ENCODE measurements at places on chromosomes 16 and 17. TPM values are rescaled to one million over a fixed set of nuclear protein-coding genes. Genes with fewer than 3 reads are reported as not detected.

RGS11 gene
- total RNA-seq, result 16.8 TPM

GDPD3 gene
- total RNA-seq, result 6.0 TPM

HS3ST6 gene
- not detected for total RNA-seq

CD300LG gene
- total RNA-seq, result 3.2 TPM

ZNF597 gene
- total RNA-seq, result 2.3 TPM

SLC47A2 gene
- total RNA-seq, result not detected

ABCC1 gene
- 89.2 TPM for total RNA-seq

TBC1D3 gene
- not detected for total RNA-seq

UBTF gene
- total RNA-seq, result 48.2 TPM

ABCA10 gene
- 3.2 TPM for total RNA-seq

PRSS8 gene
- total RNA-seq, result not detected

GP1BA gene
- not detected for total RNA-seq

CRHR1 gene
- not detected for total RNA-seq

NUBP2 gene
- 68.5 TPM for total RNA-seq

SLC16A6 gene
- total RNA-seq, result 0.41 TPM

PPY gene
- total RNA-seq, result not detected

UMOD gene
- not detected for total RNA-seq

NPIPB2 gene
- total RNA-seq, result 9.9 TPM

DNAH9 gene
- total RNA-seq, result not detected

TP53 gene
- 16.8 TPM for total RNA-seq

METTL9 gene
- 98.6 TPM for total RNA-seq

MAP2K6 gene
- 1.5 TPM for total RNA-seq

OTOP2 gene
- not detected for total RNA-seq

ST6GALNAC1 gene
- total RNA-seq, result 1.2 TPM

SULT1A4 gene
- total RNA-seq, result not detected

NME3 gene
- total RNA-seq, result 165 TPM

UBE2Z gene
- 63.2 TPM for total RNA-seq

FOXN1 gene
- total RNA-seq, result not detected

ABCA3 gene
- 25.2 TPM for total RNA-seq

ENPP7 gene
- not detected for total RNA-seq

VAT1 gene
- total RNA-seq, result 158 TPM

KRT9 gene
- 0.42 TPM for total RNA-seq

GRAPL gene
- total RNA-seq, result 3.0 TPM

FBXO39 gene
- total RNA-seq, result 0.49 TPM

ABI3 gene
- total RNA-seq, result 8.9 TPM

RASL10B gene
- total RNA-seq, result 2.4 TPM

PITPNM3 gene
- total RNA-seq, result 1.8 TPM

GGA2 gene
- total RNA-seq, result 61.9 TPM

C17orf50 gene
- not detected for total RNA-seq

CIBAR2 gene
- not detected for total RNA-seq

Data from thoracic aorta (tissue), 2 donors.